Smooth muscle cell of the brain vasculature (primary cell): ENCODE measurements at places on chromosomes 16 and 17.

GRCh38 chr16:21253470-21253869, 20.0 kb downstream of the ANKS4B start:
- no peak for DNase-seq

DNA sequence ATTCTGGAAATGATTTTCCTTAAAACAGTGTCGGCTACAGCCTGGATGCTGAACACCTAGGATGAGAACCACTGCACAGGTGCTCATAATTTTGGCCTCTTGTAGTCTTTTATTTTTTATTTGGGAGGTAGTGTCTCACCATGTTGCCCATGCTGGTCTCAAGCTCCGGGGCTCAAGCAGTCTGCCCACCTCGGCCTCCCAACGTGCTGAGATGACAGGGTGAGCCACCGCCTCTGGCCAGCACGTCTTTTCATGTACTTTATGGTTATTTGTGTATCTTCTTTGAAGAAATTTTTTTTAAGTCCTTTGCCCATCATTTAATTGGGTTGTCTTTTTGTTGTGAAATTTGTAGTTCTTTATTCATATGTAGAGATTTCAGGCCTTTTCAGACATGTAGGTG, 58.0 kb downstream of the WDR45B start:
- no peak for DNase-seq

- no peak for DNase-seq
Measured at GRCh38 chr16:85789773-85790172, 9.6 kb downstream of the EMC8 start.

DNA sequence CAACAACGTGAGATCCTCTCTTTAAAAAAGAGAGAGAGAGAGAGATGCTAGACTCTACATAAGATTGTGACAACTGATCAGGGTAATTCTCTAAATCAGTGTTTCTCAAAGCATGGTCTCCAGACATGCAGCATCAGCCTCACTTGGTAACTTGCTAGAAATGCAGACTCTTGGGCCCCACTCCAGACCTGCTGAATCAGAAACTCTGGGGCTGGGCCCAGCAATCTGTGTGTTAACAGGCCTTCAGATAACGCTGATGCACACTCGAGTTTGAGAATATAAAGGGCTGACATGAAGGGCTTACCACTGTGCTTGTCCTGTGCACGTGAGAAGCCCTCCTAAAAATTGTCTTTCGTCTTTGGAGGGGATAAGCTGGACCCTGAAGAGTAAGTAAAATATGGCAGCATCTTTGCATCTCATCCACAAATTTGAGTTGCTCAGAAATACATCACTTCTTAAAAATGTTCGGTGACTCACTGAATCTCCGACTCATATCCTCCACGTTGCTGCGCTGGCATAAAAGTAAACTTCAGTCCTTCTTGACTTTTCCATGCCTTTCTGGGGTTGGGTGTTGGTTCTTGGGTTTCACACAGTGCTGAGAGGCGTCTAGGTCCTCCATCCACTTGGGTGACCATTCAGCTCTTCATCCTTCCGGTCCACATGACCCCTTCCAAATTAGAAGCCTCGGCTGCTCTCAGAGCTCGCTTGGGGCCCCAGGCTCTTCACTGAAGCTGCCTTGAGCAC, 26.1 kb upstream of the KDM8 start:
- DNase-seq, result no peak

GRCh38 chr17:15444805-15445204, 22.6 kb downstream of the CDRT4 start:
- DNase-seq, result no peak

DNA sequence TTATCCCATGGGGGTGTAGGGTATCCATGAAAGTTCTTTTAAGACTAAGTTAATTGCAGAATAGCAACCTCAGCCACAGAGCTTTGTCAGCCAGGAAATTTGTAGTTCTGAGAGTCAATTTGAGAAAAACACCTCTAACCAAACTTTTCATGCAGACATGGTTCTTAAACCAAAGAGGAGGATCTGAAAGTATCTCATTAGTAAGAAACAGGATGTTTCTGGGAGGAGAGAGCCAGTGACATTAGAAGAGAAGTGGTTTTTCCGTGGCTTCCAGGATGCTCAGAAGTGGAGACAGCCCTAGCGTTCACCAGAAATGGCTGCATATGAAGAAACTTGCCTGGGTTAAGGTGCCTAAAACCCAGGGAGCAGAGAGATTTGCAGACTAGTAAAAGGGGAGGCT, 7.9 kb downstream of the GNAO1 start:
- DNase-seq, result no peak

- no peak for DNase-seq
Measured at GRCh38 chr17:82950525-82951102, 110.8 kb upstream of the ZNF750 start.

GRCh38 chr16:19169082-19169639, 1.1 kb downstream of the SYT17 start:
- no peak for DNase-seq

DNA sequence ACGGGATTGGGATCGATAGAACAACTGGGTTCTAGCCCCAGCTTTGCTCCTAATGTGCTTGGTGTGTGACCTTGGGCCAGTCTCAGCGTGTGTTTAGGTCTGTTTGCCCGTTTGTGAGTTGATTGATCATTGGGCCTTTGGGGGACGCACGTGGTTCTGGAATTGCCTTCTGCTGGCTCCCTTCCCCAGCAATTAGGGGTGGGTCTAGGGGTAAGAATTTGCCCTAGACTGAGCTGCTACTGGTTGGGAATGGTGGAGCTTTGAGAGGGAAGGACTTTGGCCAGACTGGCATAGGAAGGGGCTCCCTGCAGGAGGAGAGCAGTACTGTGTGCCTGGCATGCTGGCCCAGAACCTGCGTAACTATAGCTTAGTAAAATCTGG, 1.5 kb downstream of the SPNS2 start:
- DNase-seq, result no peak

- no peak for DNase-seq
Measured at GRCh38 chr17:50426814-50427787, 1.1 kb downstream of the ACSF2 start.

DNA sequence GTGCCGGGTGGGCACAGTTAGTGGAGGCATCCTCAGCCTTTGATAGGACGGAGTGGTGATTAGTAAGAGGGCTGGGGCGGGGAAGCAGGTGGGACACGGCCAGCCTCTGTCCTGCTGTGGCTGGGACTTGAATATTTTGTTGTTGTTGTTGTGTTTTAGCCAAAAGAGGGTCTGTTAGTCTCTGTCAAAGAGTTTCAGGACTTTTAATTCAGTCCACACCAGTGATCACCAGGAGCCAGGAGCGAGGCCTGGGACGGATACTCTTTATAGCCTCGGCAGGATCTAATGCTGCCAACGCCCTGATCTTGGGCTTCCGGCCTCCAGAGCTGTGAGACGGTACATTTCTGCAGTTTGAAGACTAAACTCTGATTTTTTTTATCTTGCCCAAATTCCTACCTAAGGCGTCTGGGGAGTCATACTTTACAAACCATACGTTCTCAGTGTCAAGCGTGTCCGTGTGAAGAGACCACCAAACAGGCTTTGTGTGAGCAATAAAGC, 2.9 kb upstream of the RNF213 start:
- DNase-seq, result no peak

- no peak for DNase-seq
Measured at GRCh38 chr17:50198026-50198669, 3.3 kb downstream of the COL1A1 start.

DNA sequence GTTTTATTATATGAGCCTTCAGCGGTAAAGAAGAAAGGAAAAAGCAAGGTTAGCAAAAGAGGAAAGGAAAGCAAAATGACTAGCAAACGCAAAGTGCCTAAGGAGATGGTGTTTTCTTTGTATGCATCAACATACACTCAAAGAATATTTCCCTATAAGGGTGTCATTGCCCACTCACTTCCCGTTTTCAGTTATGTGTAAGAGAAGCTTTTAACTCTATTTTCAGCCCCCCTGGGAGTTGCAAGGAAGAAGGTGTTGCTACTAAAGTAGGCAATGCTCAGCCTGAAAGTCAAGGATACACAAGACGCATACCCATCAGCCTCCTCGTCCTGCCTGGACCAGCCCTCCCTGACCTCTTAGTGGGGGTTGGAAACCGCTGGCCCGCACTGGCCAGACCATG, 267.7 kb upstream of the ZFHX3 start:
- no peak for DNase-seq

- DNase-seq, result no peak
Measured at GRCh38 chr16:47806309-47806847, 345.2 kb downstream of the PHKB start.

- no peak for DNase-seq
Measured at GRCh38 chr16:82061861-82062525, 26.9 kb downstream of the HSD17B2 start.

GRCh38 chr17:34305606-34306005, 13.6 kb upstream of the CCL8 start:
- DNase-seq, result no peak

- peak; percentile 13 for DNase-seq
Measured at GRCh38 chr16:24580665-24581064, 41.3 kb downstream of the RBBP6 start.

DNA sequence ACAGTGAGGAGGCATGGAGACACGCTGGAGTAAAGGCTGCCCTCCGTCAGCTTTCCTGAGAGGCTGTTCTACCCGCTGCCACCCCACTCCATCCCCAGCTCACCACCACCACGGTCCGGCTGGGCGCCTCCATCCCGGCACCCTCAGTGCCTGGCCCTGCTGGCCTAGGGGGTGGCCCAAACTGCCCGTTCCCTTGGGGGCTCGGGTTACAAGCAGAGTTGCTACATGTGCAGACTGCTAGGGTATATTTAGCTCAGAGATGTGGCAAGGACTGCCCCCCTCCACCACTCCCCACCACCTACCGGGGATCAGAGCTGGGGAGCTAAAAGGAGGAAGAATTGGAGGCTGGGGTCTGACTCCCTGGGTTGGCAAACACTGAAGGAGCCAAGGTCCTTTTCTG, 4.1 kb downstream of the CACNB1 start:
- no peak for DNase-seq

GRCh38 chr17:28533091-28533807, 19.2 kb downstream of the UNC119 start:
- DNase-seq, result no peak

DNA sequence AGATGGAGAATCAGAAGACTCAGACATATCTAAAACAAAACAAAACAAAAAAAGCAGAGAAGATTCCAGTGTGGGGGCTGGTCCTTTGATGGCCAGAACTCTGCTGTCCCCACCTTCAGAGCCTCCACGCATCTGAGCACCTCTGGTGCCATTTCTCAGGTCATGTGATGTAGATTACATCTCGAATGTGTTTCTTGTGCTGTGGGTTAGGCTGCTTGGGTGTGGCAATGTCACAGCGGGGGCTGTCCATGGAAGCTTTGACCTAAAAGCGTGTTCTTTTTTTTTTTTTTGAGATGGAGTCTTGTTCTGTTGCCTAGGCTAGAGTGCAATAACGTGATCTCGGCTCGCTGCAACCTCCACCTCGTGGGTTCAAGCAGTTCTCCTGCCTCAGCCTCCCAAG, 51.2 kb downstream of the PLD6 start:
- no peak for DNase-seq

DNA sequence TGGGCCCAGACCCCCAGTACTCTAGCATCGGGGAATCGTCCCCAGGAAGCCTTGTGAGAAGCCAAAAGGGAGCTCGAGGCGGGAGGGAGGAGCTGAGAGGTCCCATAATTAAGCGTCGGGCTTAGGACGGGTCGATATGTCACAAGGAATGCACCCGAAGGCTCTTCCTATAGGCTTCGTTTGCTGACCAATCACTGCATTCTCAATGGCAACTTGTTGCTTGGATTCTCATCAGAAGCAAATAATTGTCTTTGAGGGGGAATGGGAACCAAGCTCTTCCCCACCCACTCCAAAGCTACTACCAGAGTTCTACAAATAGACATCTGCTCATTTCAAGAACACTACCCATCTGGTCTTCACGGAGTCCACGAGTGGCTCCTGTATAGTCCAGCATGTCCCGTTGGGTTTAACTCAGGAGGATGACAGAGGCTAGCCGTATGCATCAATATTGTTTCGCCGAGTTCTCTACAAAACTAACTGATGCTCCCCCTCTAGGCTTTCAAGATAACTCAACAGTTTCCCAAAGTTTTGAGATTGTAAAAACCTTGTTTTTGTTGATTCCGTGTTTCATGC, 628 bp upstream of the BLMH start:
- no peak for DNase-seq

DNA sequence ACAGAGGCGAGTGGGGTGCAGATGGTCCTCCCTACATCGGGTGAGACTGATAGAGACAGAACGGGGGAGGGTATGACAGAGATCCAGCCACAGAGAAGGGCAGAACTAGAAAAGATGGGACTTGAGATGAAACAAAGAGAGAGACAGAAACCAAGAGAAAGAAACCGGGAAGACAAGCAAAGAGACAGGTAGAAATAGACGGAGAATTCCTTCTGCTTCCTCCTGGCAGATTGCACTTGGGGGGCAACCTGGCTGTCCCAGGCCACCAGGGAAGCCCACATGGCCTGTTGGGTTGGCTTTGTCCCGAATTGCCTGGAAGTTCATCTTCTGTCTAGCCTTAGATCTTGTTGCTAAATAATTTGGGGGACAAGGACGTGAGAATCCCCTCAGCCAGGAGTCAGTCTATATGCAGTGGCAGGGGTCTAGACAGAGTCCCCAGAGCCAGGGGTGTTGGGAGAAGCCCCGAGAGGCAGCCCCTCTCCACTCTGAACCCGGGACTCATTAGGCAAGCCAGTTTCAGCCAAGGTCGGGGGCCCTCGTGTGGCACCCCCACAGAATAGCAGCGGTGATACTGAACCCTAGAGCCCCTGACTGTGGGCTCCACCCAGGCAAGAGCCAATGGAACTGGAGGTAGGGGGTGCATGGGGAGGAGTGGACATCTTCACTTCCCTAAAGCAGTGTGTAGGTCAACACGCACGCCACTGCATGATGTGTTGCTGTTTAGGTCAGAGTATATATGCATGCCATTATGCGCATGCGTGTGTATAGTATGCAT, 627 bp upstream of the TSPOAP1 start:
- DNase-seq, result no peak

DNA sequence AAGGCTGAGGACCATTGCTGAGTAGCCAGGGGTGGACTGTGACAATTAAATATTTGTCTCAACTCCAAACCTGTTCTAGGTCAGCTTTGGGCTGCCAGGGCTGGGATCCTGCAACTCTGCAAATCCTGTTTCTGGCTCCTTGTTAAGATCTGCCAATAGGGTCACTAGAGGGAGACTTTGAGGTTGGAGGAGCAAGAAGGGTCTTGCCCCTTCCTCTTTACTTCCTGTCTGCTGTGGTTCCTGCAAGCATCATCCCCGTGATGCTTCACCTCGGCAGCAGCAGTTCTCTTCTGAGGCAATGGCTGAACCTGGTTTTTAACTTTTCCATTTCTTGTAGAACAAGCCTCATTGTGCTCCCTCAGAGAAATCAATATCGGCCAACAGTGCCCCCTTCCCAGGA, 124.6 kb downstream of the IRX5 start:
- no peak for DNase-seq

GRCh38 chr17:61251939-61252865, 147.4 kb upstream of the TBX2 start:
- DNase-seq, result peak; percentile 100

- DNase-seq, result no peak
Measured at GRCh38 chr17:79612468-79613194, 1.8 kb upstream of the RBFOX3 start.

- DNase-seq, result no peak
Measured at GRCh38 chr16:79756571-79756970, 156.0 kb upstream of the MAF start.
